SK-MEL-5 (cell line): ENCODE measurements at places on chromosomes 5 and 9.

DNA sequence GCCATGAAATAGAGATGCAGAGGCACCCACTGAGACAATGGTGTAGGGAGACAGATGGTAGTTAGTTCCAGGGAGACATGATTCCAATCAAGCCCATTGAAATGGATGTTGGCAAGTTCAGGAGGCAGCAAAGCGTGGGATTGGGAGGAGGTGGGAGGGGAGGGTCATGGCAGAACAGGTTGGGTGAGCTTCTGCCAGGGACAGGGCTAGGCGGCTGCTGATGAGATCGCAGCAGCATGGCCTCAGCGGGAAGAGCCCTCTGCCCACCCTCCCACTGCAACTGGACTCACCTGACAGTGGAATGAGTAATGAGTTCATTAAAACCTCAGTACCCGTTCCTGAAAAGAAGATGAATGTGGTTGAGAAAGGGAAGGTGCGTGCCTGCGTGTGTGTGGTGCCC, 418.2 kb downstream of the CDK5RAP2 start:
- no peak for DNase-seq

DNA sequence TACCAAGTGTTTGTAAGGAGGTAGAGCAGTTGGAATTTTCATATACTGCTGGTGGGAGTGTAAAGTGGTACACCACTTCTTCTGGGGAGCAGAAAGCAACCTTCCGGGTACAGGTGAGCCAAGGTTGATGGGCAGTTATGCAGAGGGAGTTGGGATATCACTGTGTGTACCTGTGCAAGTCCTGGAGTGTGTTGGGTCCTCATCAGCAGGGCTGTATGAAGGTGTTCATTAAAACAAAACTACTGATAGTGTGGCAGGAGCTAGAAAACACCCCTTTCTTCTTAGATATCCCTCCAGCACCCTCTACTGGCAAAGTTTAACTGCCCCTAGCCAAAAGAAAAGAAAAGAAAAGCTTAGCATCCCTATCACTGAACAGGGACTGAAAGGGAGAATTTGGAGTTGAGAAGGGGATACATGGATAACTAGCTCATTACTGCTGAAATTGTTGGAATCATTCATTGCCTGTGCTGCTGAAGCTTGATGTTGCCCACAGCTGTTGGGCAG, 10.7 kb downstream of the MARCHF6 start:
- DNase-seq: peak; percentile 68

DNA sequence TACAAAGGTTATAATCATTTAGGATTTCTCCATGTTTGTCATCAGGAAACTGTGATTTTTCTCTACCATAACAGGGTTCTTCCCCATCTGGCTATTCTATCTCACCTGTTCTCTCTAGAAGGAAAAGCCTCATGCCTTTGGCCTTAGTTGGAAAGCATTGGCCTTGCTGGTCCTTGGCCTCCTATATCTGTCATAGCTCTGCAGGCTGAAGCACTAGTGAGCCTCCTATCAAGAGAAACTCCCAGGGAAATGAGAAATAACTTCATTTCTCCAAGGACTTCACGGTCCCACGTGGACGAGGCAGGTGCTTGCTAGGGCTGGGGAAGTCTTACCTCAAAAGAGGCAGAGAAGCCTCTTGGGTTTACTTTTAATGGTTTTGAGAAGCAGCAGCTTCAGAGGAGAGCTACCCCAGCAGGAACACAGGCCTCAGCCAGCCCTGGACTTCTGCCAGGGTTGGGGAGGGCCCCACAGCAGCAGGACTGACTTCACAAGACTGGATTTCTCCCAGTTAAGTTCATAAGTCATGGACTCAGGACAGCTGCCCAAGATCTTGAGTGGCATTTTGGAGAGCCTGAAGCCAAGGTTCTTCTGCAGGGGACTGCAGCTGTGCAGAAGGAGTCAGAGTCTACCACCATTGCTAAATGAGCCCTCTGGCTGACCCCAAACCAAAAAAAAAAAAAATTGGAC, 15.8 kb upstream of the PSAT1 start:
- DNase-seq: no peak

GRCh38 chr9:4490705-4491625, 697 bp downstream of the SLC1A1 start:
- no peak for DNase-seq

DNA sequence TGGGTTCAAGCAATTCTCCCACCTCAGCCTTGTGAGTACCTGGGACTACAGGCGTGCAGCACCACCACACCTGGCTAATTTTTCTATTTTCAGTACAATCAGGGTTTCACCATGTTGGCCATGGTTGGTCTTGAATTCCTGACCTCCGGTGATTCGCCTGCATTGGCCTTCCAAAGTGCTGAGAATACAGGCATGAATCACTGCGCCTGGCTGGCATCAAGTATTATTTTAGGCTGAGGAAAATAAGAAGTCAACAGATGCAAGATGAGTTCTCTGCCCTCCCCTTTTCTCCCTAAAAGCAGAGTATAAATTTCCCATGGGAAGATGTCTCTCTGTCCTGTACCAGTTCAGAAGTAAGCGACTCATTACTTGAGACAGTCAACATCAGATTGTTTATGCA, 71.5 kb downstream of the ELAVL2 start:
- no peak for DNase-seq

- DNase-seq: no peak
Observed at GRCh38 chr5:167485061-167485774, 806.2 kb upstream of the WWC1 start.

GRCh38 chr9:16575986-16576245, 294.6 kb downstream of the BNC2 start:
- DNase-seq: no peak

DNA sequence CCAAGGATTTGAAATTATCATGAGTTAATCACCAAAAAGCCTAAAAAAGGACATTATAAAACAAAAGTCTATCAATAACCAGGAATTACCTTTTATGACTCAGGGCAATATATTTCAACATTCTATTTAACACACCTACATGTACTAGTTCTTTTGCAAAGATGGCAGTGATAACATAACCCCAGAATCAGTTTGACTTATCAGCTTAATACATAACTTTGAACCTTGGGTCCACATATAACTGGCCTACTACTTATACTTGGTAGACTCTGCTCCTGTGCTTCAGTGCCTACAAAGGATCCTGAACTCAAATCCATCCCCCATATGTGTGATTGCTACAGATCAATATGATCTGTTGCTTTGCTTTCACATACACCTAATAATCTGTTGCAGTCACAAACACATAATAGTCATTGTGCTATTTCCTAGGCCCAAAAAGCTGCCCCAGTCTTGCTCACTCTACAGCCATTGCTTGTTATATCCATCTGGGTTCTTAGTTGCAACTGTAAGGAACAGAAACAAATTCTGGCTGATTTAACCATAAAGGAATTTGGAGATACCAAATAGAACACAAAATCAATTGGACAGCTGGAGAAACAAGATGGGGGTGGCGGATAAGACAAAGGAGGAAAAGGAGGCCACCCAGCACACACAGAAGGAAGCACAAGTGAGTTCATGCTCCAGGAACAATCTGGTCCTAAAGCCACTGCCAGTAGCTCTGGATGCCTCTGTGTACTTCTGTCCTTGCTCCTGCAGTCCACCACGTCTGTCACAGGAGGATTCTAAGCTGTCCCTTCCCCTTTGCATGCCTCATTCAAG, 25.5 kb downstream of the DEPDC1B start:
- no peak for DNase-seq

DNA sequence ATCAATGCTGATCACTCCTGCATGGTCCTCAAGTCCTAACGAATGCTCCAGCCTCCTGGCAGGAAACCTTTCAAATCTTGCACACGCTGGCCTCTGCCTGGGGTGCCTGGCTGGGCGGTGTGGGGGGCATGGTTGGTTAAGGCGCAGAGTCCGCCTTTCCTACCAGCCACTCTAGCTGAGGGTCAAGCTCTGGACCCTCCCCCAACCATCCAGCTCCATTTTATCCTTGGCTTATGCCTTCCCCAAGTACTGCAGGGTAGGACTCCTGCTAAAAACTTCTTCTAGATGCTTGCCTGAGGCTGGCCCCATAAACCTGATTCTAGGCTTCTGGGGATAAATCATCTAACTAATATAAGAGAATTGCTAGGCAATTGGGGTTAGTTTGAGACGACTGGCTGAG, 808 bp upstream of the MVB12B start:
- no peak for DNase-seq

GRCh38 chr5:15573590-15573989, 73.6 kb downstream of the FBXL7 start:
- peak; percentile 98 for DNase-seq

GRCh38 chr9:77876091-77876490, 155.5 kb downstream of the GNAQ start:
- DNase-seq: peak; percentile 24

DNA sequence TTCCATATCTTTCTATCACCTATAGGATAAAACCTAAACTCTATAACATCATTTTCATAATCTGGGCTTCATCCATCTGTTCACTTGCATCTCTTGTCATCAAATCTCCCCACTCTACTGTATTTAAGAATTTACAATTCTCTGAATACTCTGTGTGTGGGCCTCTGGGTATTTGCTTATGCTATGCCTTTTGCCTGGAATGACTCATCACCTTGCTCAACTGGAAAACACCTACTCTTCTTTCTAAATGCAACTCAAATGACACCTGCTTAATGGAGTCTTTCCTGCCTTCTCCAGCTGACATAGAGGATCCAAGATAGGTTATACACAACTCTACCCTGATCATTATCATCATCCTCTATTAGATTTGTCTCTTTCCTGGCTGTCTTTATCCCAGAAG, 421.7 kb downstream of the SPATA31D1 start:
- no peak for DNase-seq

- no peak for DNase-seq
Observed at GRCh38 chr9:74838351-74838750, 49.4 kb downstream of the TRPM6 start.

DNA sequence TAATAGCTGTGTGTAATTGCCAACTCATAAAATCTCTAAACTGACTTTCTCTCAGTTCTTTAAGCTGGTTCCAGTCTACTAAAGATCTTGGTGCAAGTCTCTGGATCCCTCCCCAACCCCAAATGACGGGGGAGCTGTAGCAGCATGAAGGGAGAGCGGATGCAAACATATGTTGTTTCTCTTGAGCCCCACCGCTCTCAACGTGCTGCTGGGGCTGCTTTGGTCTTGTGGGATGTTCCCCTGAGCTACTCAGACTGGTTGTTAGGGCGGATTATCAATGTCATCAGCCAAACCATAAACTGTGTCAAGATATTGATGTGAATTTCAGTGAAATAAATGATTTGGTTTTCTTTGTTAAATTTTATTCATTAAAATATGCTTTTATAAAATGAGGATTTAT, 40.9 kb upstream of the APC start:
- DNase-seq: no peak

- no peak for DNase-seq
Observed at GRCh38 chr5:6066016-6066415, 312.3 kb downstream of the MED10 start.

DNA sequence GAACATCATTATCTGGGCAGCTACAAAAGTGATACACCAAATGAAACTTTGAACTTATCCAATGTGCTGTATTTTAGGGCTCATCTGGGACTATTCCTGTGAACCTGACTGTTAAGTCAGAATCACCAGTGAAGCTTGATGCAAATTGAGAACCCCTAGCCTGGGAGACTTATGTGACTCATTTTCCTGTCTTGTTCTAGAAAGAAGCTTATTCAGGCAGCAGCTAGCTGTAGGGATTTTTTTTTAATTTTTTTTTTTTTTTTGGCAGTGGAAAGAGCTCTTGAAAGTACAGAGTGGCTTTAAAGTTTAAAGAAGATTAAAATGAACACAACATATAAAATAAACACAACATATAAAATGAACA, 81.1 kb upstream of the TNFAIP8 start:
- DNase-seq: no peak

GRCh38 chr9:5633243-5633642, 4.3 kb downstream of the RIC1 start:
- no peak for DNase-seq

GRCh38 chr5:206927-207536, 10.9 kb downstream of the CCDC127 start:
- DNase-seq: no peak

DNA sequence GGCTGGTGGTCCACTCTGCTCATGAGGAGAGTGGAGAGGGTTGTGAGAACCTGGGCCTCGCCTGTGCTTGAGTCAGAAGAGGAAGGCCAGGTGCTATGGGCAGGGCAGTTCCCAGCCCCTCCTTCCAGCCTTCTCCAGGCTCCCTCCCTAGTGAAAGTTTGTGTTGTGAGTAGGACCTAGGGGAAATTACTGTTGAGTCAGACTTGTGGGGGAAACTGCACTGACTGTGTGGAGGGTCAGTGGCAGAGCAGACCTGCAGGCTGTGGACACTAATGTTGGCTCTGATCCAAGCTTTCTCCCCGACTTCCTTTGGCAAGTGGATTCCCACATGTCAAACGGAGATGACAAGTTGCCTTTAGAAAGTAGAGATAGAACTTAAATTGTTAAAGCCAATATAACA, 102.6 kb downstream of the ARHGAP26 start:
- no peak for DNase-seq

DNA sequence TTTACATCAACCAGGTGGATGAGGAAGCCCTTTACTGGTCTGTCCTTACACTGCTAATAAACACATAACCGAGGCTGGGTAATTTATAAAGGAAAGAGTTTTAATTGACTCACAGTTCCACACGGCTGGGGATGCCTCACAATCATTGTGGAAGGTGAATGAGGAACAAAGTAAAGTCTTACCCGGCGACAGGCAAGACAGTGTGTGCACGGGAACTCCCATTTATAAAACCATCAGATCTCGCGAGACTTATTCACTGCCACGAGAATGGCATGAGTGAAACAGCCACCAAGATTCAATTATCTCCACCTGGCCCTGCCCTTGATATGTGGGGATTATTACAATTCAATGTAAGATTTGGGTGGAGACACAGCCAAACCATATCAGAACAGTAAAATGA, 67.3 kb upstream of the GRAMD2B start:
- no peak for DNase-seq

GRCh38 chr5:124902097-124902821, 155.8 kb upstream of the ZNF608 start:
- DNase-seq: peak; percentile 93

- DNase-seq: no peak
Observed at GRCh38 chr9:133855371-133855770, 117.2 kb upstream of the SARDH start.

DNA sequence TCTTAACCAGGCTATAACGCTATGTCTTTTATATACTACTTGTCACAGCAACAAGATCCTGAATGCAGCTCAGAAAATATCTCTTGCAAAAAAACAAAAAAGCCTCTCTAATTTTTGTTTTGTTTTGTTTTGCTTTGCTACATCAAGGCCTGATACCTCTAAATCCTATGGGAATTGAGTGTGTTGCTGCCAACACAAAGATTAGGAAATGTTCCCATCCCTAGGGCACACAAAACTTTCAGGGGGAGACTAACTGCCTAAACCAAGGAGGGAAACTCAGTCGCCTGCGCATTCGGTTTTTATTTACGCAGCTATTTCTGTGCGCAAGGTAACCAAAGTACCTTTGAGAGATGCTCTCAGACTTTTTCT, 1.7 kb downstream of the SSBP2 start:
- no peak for DNase-seq
